ENCODE measurements at places on chromosomes 11 and 22. TPM values are rescaled to one million over a fixed set of nuclear protein-coding genes. Genes with fewer than 3 reads are reported as not detected.

- no peak for DNase-seq
- no peak overlapping the region for H3K4me3 ChIP-seq
- H3K4me1 ChIP-seq: no peaks in the 10 kb centered on the region
These were observed 348.9 kb upstream of the NCAM1 start for GRCh38 chr11:112612250-112612849.

The MS4A12 gene
- 3.9 TPM for total RNA-seq

DNA sequence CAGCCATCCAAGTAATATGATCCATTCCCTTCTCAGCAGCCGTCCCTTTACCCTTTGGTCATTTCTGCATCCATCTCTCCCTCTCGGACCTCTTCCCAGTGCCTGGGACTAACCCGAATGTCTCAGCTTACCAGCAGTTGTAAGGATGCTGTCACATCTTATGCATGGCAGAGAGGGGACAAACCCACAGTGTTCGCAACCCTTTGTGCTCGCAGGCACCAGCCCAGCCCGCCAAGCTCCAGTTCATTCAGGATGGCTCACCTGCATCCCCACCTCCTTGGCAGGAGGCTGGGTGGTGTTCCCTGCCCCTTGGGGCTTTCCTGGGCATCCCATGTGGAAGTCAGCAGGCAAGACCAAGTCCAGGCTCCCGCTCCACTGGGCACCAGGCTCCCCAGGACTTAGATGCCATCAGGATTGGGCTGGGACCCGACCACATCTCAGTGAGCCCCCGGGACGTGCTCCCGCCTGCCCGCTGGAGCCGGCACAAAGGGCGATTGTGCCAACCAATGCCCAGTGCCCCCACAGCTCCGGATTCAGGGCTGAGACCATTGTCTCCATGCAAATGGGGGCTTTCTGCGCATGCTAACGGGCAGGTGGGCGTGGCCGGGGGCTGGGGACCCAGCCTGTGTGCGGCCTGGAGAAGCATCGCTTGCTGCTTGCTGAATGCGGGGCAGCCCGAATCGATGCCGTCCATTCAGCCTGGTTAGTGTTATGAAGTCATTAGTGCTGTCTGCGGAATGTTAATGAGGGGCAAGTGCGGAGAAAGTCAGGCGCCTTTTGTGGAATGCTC lies 108.6 kb downstream of the KCNQ1OT1 start:
- H3K27ac ChIP-seq: no peak overlapping the region
- no peaks in the 10 kb centered on the region for H3K4me1 ChIP-seq
- DNase-seq: no peak
- H3K4me3 ChIP-seq: no peak overlapping the region
- no peaks in the 10 kb centered on the region for H3K36me3 ChIP-seq
- no peaks in the 10 kb centered on the region for H3K27me3 ChIP-seq

The SNX32 gene
- total RNA-seq: 0.48 TPM

- no peaks in the 10 kb centered on the region for H3K4me1 ChIP-seq
- no peak within 1 kb of the TSS for H3K4me3 ChIP-seq
- peaks cover 10% of the 10 kb centered on the region for H3K27me3 ChIP-seq
These were observed at the start of gene CRYBB1 for GRCh38 chr22:26617271-26618199. TSS of gene CRYBB1 (minus strand) at chr22:26618027. CDS start at chr22:26616319, 1,708 bp downstream.

The IGLL1 gene
- total RNA-seq: not detected

All from breast epithelium (tissue), 4 donors.